ENCODE measurements at places on chromosomes 5 and 9.

GRCh38 chr5:32600054-32600622 is 14.8 kb downstream of the SUB1 start:
- no peak for DNase-seq

DNA sequence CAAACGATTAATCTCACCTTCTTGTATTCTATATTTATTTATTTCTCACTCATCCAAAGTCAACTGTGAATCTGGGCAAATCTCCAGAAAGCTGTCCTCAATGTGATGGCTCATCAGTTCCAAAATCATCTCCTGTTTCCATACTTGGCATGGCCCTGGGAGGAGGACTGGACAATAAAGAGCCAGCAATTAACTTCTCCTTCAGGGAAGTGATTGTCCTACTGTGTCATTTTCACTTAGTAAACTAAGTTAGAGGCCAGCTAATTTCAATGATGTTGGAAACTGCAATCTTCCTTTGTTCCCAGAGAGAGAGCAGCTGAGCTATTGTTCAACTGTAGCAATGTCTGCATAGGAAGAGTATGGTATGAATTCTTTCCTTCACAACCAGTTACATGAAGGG is 17.5 kb downstream of the CDH12 start:
- no peak for DNase-seq

GRCh38 chr9:22160221-22160620 is 151.1 kb upstream of the CDKN2B start:
- DNase-seq, result no peak

- DNase-seq, result no peak
Measured at GRCh38 chr5:139657363-139658321, 9.5 kb downstream of the CXXC5 start.

DNA sequence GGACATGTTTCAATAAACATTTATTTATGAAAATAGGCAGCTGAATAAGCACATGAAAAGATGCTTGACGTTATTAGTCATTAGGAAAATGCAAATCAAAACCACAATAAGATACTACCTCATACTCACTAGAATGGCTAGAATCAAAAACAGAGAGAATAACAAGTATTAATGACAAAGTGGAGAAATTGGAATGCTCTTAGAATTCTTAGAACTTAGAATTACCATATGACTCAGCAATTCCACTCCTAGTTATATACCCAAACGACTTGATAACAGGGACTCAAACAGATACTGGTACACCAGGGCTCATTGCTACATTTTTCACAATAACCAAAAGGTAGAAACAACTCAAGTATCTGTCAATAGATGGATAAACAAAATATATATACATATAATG is 15.1 kb upstream of the TRIM36 start:
- no peak for DNase-seq

DNA sequence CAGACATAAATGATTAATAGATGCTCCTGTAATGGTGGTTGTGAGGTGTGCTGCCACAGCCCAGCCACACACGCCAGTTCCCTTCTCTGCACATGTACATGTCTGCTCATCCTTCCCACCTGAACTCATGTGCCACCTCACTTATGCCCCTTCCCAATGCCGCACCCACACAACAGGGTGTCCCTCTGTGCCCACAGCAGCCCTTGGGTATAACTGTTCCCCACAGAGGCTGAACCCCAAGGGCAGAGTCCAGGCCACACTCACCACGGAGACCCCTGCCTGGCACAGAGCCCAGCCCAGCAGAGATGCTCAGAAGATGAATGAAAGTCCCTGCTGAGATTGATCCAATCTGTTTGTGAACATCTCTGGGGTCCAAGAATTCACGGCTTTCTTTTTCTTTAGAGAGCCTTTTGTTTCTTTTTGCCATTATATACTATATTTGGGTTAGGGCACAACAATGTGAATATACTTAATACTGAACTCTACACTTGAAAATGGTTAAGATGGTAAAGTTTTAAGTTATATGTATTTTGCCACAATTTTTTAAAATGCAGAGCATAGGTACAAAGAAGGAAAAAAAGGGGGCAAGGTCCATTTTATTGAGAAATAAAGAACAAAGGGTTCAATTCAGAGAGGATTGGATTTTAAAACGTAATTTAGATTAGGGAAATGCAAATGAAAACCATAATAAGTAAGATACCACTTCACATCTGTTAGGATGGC is 29.6 kb downstream of the IRF1 start:
- DNase-seq, result no peak

DNA sequence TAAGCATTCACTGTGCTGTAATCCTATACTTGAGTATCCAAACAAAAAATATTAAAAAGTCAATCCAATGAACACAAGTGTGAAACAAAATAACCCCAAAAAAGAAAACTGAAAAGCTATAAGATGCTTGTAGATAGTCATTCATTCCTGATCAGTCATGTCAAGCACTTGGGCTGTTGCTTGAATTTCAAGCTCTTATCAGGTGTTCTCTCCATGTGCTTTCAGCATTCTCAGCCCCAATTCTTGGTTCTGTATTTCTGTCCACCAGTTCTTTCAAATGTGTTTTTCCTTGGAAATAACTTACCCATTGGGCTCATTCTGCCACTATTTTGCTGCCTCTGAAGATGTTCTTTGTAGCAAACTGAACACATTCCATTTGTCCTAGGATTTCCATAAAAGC is 4.7 kb downstream of the ZFAND5 start:
- no peak for DNase-seq

DNA sequence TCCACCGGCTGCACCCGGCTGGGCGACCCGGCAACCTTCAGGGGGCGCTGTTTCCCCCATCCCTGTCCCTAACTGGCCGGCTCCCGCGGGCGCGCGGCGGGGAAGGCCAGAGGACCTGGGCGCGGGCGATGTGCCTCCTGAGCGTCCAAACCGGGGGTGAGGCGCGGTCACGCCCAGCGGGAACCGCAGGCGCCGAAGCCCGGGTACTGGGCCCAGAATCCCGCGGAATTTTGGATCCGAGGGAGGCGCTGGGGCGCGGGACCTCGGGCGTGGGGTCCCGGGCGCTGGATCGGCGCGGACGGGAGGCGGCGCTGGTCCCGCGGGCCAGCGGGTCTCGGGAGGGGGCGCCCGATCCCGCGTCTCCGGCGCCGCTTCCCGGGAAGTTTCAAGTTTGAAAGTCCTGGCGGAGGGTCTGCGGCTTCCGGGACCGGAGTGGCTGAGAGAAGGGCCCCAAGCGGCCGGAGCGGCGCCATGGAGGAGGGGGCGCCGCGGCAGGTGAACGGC is at the start of gene PKN3:
PKN3 (plus strand) TSS at position 59 of the 504 bp plus-strand sequence; CDS start at position 472, 413 bp downstream.
- DNase-seq, result peak; percentile 93

DNA sequence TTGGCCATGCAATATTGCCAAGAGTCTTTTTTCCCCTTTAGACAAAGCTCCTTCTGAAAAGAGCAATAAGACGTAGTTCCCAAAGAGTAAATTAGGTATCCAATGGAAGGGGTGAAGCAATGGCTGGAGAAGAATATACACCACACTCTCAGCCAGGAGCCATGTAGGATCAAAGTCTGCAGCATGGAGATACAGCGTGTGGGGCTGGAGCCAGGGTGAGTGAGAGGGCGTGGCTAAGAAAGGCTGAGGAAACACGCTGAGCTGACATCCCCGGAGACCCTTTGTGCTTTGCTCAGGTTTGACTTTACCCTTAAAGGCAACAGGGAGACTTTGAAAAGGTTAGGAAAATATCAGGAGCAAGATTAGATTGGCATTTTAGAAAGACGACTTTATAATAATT is 87.1 kb upstream of the ELL2 start:
- no peak for DNase-seq

DNA sequence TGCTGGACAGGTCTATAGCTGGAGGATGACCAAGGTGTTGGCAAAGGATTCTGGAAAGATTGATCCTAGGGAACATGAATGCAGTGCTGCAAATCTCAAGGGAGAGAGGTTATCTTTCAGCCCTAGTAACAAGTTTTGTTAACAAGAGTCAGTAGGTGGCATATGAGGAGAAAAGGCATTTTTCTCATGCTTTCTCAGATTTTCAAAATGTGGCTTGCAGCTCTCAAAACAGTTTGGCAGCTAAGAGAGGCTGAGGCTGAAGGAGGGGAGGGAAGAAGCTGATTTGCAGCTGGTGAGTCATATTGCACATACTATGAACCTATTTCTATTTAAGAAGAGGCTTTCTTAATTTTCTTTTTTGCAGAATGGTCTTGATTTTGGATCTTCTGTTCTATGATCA is 64.3 kb upstream of the PCA3 start:
- DNase-seq, result no peak

DNA sequence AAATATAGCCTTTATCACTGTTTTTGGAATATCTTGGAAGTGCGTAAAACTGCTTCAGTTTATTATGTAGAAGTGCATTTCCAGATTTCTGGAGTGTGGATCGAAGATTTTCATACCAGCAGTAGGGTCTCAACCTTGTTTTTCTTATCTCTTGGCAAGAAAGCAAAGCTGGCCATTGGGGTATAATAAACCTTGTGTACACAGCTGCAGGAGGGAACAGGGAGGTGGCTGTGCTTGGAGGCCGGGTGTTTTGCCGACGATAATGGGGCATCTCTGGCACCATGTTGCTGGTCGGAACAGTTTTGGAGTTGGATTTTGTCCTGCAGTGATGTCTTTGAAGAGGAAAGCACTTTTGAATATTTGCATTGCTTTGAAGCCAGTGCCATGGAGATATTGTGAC is 308.8 kb upstream of the DMRT1 start:
- DNase-seq, result no peak

DNA sequence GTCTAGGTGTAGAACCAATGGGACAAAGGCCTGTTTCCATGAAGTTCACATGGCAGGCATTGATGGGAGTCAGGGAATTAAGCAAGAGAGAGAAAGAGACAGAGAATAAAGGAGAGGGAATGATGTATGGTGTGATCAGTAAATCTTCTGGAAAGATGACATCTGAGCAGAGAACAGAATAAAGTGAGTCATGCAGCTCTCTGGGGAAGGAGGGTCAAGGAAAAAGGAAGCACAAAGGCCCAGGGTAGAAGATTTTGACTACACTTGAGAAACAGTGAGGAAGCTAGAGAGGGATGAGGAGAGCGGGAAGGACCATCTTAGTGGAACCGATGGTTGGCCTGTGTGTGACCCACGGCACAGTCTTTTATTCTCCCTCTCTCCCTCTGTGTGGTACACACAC is 425.9 kb downstream of the SPOCK1 start:
- no peak for DNase-seq

DNA sequence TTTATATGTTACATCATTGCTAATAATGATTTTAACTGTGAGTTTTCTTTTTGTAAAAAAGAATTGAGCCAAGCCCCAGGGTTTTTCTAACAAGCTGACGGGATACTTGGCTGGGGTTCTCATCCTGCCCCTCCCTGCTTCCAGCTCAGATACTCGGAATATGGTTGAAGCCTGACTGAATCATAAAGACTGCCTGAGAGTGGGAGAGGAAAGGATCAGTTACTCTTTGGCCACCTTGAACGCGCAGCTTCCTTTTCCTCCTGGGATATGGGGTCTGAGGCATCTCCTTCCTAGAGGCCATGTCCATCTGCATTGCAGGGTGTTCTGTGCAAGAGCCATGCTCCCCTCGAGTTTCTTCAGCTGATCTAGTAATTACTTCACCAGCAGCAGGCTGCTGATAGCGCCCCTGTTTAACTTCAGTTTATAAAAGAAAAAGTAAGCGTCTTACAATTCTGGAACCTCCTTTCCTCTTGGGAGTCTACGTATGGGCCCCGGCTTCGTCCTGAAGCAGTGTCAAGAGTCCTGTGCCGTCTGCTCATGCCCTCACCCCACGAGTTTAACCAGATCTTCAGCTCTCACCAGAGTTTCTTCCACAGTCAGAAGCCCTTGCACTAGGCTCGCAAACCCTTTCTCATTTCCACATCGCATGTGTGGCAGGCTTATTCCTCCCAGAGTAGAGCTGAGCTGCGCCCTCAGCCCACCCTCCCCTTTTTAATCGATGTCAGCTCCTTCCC is 130.0 kb downstream of the MVB12B start:
- no peak for DNase-seq

DNA sequence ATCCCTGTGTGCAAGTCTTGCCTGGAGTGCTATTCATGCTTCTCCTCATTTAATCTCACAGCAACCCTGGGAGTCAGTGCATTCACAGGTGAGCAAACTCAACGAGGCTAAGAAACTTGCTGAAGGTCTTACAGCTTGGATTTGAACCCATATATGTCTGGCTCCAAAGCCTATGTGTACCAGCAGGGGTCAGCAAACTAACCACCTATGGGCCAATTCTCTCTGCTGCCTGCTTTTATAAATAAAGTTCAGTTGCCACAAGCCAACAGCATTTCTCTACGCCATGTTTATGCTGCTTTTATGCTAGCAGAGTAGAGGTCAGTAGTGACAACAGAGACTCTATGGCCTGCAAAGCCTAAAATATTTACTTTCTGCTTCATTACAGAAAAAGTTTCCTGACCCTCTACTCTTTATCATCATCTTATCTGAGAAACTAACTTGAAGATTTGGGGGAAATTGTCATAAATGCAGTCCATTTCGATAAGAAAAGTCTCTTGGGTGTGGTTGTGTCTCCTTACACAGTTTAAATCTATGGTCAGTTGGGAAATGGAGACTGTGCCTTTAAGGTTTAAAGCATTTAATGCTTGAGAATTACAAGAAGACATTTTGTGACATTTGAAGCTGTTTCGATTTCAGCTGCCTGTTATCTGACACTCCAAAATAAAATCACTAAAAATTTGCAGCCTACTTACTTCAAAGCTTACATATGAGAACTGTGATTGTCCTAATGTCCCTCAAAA is 137.7 kb downstream of the PRELID2 start:
- no peak for DNase-seq

DNA sequence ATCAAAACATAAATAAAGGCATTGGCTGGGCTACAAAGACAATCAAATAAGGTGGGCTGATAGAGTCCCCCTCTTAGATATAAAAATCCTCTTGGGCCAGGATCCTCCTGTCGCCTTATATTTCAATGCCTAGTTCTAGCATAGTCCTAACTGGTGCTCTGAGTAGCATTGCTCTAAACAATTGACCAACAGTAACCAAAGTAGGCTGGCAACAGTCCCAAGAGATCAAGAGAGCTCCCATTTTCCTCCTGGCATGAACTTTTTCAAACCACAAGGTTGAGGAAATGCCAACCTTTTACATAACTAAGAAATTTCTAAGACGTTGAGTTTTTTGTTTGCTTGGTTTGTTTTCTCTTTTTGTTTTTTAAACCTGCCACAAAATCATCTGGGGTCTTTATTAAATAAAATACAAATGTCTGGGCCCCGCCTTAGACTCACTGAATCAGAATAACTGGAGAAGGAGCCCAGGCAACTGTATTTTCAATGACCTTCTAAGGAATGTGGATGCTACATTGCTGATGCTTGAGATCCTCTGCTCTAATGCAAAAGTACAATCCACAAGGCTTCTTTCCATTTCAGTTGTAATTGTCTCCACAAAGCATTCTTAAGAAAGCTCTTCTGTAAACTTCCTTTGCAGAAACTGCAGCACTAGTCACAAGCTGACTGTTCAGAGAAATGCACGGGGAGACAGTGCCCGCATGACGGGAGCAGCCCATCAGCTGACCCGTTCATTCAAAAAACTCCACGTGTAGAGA is 2.9 kb downstream of the SLC45A2 start:
- DNase-seq, result no peak

GRCh38 chr9:21789541-21790037 is 12.8 kb upstream of the MTAP start:
- peak; percentile 27 for DNase-seq

- DNase-seq, result no peak
Measured at GRCh38 chr5:37575541-37576489, 196.7 kb downstream of the WDR70 start.

GRCh38 chr9:87606841-87607521 is 109.3 kb downstream of the DAPK1 start:
- DNase-seq, result no peak

- DNase-seq, result no peak
Measured at GRCh38 chr5:112960863-112961504, 15.6 kb upstream of the DCP2 start.

GRCh38 chr5:139492700-139493192 is 10.2 kb upstream of the STING1 start:
- no peak for DNase-seq

- peak; percentile 75 for DNase-seq
Measured at GRCh38 chr5:132410451-132411303, 41.2 kb downstream of the SLC22A5 start.
